Hair follicular keratinocyte (primary cell): ENCODE measurements at places on chromosomes 13 and 19. TPM values are rescaled to one million over a fixed set of nuclear protein-coding genes. Genes with fewer than 3 reads are reported as not detected.

KL gene
- not detected in 2 replicates for total RNA-seq

CFD gene
- 0.55 TPM in 1 of 2 replicates, not detected in the other for total RNA-seq

FSD1 gene
- total RNA-seq: 0.80 and 1.1 TPM in 2 replicates

PLA2G4C gene
- 0.70 and 0.99 TPM in 2 replicates for total RNA-seq

ZNF317 gene
- 12.8 and 15.0 TPM in 2 replicates for total RNA-seq

ICAM5 gene
- 1.0 and 8.8 TPM in 2 replicates for total RNA-seq

KDELR1 gene
- 135 and 149 TPM in 2 replicates for total RNA-seq

ERICH4 gene
- not detected in 2 replicates for total RNA-seq

LGALS13 gene
- not detected in 2 replicates for total RNA-seq

CD209 gene
- not detected in 2 replicates for total RNA-seq

TMPRSS9 gene
- total RNA-seq: not detected in 2 replicates

MBNL2 gene
- 22.1 and 27.0 TPM in 2 replicates for total RNA-seq

PBX4 gene
- 0.46 and 0.86 TPM in 2 replicates for total RNA-seq

CEACAM16 gene
- not detected in 2 replicates for total RNA-seq

ZNF91 gene
- 4.9 and 7.9 TPM in 2 replicates for total RNA-seq

NFIX gene
- 16.7 and 18.9 TPM in 2 replicates for total RNA-seq

VPS36 gene
- total RNA-seq: 24.3 and 30.6 TPM in 2 replicates

ZNF541 gene
- total RNA-seq: not detected in 2 replicates

CFAP97D2 gene
- total RNA-seq: not detected in 2 replicates

PSG6 gene
- not detected in 2 replicates for total RNA-seq

UNC13A gene
- 0.04 and 0.55 TPM in 2 replicates for total RNA-seq

MCF2L gene
- total RNA-seq: not detected in 2 replicates

EFNA2 gene
- total RNA-seq: not detected in 2 replicates

ZNF266 gene
- 7.1 and 8.8 TPM in 2 replicates for total RNA-seq

ZNF524 gene
- 20.2 and 24.9 TPM in 2 replicates for total RNA-seq

ETV2 gene
- total RNA-seq: 0.23 and 3.9 TPM in 2 replicates

CD22 gene
- not detected in 2 replicates for total RNA-seq

SIGLEC8 gene
- not detected in 2 replicates for total RNA-seq

KLF2 gene
- total RNA-seq: 0.31 TPM in 1 of 2 replicates, not detected in the other

ZSWIM9 gene
- total RNA-seq: 1.7 and 2.3 TPM in 2 replicates

WDR88 gene
- not detected in 2 replicates for total RNA-seq

BEST2 gene
- 0.39 TPM in 1 of 2 replicates, not detected in the other for total RNA-seq

ZNF71 gene
- 7.0 and 8.2 TPM in 2 replicates for total RNA-seq
